Adipocyte (in vitro differentiated cells): ENCODE measurements at places on chromosomes 2 and 18.

GRCh38 chr2:102439065-102439695, 16.2 kb downstream of the IL18RAP start:
- no peak for DNase-seq

DNA sequence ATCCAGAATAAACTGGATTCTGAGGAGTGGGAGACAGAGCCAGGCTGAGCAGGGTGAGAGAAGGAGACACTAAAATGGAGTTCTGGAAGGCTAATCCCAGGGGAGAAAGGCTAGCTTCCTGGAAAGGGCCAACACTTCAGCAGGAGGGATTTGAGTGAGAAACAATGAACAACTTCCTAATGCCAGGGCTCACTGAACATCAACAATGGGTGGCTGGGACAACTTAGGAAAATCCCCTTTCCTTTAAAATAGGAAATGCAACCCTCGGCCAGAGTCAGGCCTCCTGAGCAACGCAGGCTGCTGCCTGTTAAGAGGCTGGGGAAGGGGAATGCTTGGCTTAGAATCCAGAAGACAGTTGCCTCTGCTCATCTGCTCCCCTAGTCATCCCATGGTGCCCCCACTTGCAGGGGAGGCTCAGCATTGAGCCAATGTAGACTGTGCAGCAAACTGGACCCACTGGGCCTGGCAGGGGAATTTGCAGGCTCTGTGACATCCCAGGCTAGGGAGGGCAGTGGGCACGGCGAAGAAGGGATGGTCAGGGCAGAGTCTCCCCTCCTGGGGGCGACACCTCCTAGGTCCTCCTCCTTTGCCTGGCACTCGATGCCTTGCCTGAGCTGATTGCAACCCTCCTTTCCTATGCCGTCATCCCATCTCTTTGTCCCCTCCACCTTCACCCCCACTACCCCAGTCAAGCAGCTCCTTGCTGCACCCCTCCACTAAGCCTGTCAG, 182.5 kb downstream of the TNS1 start:
- no peak for DNase-seq

GRCh38 chr2:171347591-171348032, 86.2 kb downstream of the METTL8 start:
- peak; percentile 74 for DNase-seq

DNA sequence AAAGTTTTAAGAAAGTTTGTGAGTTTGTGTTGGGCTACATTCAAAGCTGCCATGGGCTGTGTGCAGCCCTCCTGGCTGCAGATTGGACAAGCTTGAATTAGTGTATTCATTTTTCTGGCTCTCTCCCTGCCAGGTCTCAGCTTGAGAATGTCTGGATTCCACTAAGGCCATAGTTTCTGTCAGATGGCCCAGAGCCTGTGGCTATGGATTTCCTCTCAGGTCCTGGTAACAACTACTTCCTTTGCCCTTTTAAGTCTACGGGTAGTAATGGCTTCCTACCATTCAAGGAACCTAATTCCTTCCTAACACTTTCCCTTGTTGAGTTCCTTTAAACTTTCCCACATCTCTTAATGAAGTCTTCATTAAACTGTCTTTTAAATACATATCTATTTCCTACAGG, 24.3 kb upstream of the PSMD14 start:
- DNase-seq, result peak; percentile 8

DNA sequence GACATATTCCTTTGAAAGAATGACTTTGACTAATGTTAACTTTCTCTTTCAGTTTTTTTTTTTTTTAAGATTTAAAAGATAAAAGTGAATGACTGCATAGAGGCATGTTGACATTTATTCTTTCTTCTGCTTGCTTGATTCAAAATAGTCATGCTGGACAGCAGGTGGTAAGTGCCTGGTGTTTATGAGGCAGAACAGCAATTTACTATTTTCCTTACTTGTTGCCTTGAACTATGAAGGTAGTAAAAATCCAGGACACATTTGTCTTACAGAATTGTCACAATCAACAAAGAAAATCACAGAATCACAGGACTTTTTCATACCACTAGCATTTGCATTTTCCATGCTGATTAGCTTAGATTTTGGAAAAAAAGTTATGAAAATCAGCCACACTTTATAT, 388.3 kb downstream of the CTNNA2 start:
- DNase-seq, result no peak

- peak; percentile 69 for DNase-seq
These were observed 13.2 kb downstream of the DYSF start for GRCh38 chr2:71466301-71467179.

DNA sequence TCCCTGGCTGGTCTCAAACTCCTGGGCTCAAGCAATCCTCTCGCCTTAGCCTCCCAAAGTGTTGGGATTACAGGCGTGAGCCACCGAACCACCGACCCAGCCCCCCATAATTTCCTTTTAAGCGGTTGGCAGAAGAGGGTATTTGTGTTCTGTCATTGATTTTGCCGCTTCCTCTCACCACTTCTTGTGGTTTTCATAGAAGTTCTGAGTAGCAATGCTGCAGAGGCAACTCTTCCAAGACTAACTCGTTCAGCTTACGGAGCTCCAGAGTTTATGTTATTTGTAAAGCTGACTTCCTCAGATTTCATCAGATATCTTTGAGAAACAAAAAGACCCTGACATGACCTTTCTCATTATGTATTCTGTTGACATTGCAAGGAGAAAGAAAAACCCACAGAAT, 261.4 kb upstream of the KCNJ3 start:
- no peak for DNase-seq

DNA sequence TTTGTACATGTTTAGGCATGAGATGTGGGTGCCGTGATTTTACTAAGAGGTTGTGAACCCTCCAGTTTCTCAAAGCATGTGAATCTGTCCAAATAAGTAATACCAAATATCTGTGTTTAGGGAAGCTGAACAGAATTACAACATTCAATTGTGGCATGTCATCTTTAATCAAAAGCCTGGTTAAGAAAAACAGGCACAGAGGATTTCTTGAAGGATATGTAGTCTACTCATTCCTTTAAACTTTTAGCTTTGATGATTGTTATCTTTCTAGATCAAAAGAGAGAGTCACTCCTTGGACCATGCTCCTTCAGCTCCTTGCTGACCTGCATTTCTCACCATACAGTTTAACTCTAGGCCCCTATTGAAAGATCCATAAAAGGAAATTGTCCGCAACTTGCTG, 296.8 kb downstream of the STK39 start:
- peak; percentile 38 for DNase-seq

DNA sequence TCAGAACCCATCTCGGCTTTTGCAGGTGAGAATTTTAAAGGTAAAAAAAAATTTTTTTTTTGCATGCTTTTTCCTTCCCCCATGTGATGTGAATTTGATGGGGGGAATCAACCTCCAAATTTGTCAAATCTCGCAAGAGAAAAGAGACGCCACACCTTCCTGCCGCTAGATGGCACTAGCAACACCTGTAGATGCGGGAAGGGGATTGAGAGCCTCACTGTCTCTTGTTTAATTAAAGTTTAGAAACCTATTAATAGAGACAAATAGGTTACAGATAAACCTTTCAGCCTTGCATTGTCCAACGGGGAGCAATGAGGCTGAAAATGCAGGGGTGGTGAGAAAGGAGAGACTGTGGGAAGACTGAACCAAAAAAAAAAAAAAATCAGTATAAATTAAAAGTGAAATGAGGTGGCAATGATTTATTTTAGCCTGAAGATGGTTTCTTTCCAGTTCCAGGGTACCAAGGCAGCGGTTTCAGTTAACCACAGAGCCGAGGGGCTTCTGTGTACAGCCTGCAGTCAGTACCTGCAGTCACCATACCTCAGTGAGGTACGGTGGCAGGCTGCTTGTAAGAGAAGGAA, 84.6 kb downstream of the NRP2 start:
- peak; percentile 86 for DNase-seq

GRCh38 chr2:240791821-240792628, 28.0 kb downstream of the KIF1A start:
- DNase-seq, result peak; percentile 11

DNA sequence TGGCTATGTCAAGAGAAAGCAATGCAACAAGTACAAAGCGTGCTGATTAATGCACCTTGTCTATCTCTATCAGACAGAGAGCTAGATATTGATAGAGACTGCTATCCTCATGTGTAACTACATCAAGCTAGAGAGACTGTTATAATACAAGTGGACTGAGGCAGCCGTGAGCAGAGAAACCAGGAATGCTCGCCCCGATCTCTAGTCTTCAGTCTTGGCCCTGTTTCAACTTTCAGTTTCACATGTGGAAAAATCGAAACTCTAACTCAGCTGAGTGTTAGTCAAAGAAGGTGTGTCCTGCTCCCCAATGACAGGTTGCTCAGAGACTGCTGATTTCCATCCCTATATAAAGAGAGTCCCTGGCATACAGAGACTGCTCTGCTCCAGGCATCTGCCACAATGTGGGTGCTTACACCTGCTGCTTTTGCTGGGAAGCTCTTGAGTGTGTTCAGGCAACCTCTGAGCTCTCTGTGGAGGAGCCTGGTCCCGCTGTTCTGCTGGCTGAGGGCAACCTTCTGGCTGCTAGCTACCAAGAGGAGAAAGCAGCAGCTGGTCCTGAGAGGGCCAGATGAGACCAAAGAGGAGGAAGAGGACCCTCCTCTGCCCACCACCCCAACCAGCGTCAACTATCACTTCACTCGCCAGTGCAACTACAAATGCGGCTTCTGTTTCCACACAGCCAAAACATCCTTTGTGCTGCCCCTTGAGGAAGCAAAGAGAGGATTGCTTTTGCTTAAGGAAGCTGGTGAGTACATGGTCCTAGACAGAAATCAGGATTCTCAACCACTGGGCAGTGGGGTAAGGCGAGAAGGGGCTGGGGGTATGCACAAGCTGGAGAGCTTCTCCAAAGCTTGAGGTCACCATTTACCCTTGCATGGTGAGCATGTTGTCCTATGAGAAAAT, at the start of gene RSAD2:
Gene RSAD2, plus strand, starts transcription at position 376 of the 903 bp plus-strand sequence. Its CDS starts 24 bp downstream, at position 400.
- DNase-seq, result peak; percentile 85

DNA sequence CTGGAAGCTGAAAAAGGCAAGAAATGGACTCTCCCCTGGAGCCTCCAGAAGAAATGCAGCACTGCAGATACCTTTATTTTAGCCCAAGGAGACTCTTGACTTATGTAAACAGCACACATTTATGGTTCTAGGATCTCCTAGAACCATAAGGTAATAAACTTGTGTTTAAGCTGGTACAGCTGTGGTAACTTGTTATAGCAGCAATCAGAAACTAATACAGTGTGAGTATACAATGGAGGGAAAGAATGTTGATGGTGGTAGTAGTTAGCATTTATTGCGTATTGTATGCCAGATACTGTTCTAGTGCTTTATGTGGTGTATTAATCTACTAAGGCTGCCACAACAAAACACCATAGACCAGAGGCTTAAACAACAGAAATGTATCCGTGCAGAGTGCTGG, 40.6 kb downstream of the FOSL2 start:
- DNase-seq, result no peak

- peak; percentile 45 for DNase-seq
These were observed 48.5 kb downstream of the SERPINB7 start for GRCh38 chr18:63823516-63824219.

GRCh38 chr2:38498045-38498481, 104.7 kb downstream of the HNRNPLL start:
- DNase-seq, result no peak

GRCh38 chr2:86787736-86788135, 3.0 kb downstream of the CD8A start:
- no peak for DNase-seq

DNA sequence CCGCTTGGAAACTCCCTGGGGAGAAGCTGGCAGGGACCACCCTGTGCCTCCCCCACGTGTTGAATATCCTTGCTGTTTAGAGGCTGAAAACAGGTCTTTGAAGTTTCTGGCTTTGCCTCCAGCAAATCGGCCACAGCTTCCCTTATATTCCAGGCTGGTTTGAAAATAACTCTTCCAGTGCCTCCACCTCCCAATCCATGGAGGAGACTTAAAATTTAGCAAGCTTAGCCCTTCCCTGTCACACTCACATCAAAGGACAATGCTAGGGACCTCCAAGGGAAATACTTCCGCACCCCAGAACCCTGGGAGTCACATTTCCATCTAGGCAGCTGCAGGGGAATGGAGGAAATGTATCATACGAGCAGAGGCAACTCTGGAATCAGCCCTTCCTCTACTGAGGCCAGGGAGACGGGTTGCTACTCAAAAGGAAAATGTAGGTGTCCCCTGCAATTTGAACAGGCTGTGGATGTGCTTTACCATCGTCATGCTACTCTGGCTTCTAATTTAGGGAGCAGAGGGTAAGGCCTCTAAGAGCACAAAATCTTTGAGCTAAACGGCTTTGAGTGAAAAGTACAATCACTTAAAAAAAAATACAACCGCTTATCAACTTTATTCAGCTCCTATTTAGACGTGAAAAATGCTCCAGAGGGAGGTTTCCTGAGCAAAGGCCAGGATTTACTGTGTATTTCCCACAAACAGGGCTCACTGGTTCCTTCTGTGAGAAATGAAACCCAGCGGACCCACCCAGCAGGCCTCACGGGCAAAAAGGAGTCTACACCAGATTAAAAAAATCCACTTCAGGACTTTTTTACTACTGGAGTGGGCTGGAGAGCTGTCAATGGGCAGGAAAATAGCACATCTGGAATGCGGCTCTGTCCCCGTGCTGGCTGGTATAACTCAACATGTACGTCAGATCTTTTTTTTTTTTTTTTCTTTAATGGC, 49.4 kb upstream of the PKDCC start:
- peak; percentile 20 for DNase-seq

DNA sequence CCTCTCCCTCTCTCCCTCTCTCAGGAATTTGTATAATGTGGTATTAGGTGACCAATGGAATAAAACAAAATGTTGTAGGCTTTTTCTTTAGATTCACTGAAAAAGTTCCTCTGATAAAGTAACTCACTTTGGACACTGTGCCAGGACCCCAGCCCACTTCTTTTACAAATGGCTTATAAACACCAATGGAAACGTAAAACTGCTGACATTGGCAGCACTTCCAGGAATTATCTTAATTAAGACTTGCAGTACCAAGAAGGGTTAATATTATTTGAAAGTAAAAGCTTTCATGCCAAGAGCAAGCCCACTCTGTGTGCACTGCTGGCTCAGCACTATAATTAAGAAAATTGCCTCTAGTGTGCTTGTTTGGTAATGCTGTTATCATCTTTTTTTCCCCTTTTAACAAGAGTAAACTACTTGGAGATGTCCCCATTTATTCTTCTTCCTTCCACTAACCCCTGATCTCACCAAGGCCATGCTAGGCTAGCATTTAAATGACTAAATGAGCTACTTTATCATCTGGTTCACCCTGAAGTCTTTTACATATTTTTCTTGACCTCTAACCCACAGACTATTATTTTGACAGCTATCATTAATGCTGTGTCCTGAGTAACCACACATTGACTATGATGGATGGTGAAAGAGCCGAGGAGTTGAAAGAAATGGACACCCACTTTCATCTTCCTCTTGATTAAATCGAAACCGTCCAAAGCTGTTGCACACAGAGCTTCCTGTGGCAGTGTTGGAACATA, 232.2 kb upstream of the ETAA1 start:
- DNase-seq, result no peak

GRCh38 chr2:164479460-164479859, 141.8 kb downstream of the GRB14 start:
- peak; percentile 77 for DNase-seq
